Caudate nucleus (tissue), 63 donors: ENCODE measurements at places on chromosomes 4 and X.

GRCh38 chr4:48228949-48229348 lies 40.7 kb downstream of the TEC start:
- no peak for DNase-seq

DNA sequence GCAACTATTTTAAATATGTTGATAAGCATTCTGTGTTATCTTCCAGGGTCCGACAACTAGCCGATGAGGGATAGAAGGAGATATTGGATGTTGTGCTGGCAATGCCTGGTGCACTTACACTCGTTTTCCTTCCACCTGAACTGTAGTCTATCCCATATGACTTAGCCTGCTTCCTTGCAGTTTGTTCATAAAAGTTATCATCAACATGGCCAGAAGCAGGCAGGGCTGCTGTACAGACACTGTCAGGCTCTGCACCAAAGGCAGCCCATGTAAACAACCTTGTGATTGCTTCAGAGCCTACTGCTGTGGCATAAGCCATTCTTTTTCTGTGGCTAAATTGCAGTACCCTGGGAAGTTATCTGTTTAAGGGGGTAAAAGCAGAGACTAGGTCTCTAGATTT lies 1.6 kb downstream of the MAPK10 start:
- no peak for DNase-seq

DNA sequence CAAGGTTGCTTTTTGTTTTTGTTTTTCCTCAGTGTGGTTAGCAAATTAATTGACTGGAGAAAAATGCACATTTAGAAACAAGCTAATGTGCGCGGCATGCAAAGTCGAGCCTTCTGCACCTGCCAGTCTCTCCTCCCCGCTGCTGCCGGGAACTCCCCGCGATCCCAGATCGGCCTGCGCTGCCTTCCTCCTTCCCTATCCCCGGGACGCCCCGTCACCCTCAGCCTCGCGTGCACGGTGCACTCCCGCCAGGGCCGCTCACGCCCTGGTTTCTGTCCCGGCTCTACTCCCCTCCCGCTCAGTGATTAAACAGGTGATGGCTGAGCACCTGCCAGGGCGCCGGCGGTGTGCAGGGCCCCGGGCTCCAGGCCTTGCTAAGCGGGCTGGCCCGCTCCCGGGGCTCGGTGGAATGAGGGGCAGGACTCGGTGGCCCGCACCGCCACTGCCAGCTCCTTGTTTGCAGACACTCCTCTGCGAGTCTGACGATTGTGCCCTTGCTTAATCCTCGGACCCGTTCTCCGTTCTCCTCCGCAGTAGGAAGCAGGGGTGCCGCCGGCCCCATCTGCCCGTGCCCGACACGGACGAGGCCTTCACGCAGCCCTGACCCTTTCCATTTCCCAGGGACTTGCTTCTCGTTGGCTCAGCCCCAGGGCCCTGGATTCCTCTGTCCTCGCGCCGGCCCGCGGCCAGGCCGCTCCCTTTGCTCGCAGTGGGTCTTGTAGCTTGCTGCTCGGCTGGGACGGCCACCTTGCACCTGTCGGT lies 143.4 kb downstream of the TRIML1 start:
- DNase-seq, result no peak

DNA sequence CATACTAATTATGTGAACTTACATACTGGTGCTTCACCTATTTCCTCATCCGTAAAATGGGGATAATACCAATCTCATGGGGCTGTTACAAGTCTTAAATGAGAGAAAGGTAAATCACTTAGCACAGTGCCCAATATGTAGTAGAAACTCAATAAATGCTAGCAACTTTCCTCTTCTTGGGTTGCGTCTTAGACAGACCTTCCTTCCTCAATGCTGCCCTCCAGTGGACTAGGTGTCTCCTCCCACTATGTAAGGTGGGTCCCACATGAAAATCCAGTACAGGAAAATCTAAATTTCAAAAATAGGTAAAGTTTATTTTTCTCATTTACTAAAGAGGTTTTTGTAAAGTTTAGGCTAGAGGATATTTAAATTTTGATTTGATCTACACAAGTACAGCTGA lies 20.6 kb downstream of the ZDHHC9 start:
- DNase-seq, result no peak

- DNase-seq, result no peak
These were observed 34.4 kb downstream of the TMSB4X start for GRCh38 chrX:13009273-13009672.

DNA sequence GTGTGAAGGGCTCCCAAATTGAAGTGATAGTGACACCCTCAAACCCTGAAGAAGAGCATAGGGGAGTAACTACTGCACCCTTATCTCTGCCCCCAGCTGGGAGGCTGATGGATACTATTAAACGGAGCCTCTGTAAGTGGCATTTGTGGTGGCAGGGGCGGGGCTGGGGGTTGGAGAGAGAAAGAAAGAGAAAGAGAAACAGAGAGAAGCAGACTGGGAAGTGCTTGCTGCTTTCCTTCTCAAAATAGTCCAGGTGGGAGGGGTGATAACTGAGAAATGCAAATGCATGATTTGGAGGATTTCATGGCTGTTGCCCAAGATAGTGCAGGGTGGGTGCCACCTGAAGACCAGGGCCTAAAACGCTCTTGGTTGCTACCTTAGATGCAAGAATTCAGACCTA lies 253.5 kb upstream of the GATB start:
- no peak for DNase-seq
